NCI-H69 (cell line): ENCODE measurements at places on chromosomes 5 and 9.

DNA sequence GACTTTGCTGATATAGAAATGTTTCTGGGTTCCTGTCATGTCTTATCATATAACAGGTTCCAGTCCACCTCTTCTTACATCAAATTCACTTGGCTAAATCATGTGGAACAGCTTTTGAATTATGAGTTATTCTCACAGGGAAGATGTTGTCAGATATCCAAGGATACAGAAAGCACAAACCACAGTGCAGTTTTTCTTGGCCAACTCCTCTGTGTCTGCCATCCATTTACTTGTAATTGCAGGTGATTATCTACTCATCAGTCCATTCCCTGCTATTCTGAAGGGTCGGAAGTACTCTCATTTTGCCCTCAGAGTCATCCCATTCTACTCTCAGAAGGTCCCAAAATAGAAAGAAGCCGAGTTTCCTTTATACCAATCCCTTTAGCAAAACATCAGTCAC lies 10.0 kb downstream of the MARCHF11 start:
- DNase-seq: peak; percentile 14

- DNase-seq: no peak
Measured at GRCh38 chr9:98419260-98419603, 163.8 kb upstream of the TBC1D2 start.

- peak; percentile 62 for DNase-seq
Measured at GRCh38 chr5:107744418-107745330, 73.9 kb upstream of the EFNA5 start.

- no peak for DNase-seq
Measured at GRCh38 chr5:93342563-93343061, 238.4 kb downstream of the NR2F1-AS1 start.

- DNase-seq: no peak
Measured at GRCh38 chr5:1726956-1727355, 72.7 kb downstream of the MRPL36 start.

GRCh38 chr5:131821221-131821620 lies 24.4 kb upstream of the FNIP1 start:
- DNase-seq: no peak

DNA sequence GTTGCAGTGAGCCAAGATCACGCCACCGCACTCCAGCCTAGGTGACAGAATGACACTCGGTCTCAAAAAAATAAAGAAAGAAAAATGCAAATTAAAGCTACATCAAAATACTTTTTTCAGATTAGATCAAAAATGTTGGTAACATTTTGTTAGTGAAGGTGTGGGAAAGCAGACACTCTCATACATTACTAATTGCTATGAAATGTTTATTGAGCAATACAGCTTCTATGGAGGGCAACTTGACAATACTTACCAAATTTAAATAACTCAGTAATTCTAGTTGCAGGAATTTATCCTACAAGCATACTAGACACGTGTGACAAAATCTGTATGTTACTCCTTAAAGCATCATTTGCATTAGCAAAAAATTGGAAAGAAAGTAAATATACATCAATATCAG lies 4.1 kb downstream of the TRIM23 start:
- DNase-seq: no peak

DNA sequence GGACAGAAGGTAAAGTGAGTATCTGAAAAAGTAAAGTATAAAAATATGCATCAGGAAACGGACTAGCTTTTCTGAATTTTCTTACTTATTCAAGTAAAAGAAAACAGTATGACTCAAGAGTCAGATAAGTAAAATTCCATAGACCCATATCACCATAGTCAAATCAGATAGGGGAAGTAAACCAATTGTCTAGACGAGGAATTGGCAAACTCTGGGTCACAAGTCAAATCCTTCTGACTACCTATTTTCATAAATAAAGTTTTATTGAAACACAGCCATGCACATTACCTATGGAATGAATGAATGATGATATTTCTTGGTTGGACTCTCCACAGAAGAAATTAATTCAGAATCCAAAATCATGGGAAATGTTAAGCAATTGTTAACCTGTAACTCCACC lies 59.1 kb upstream of the TMC1 start:
- DNase-seq: no peak

- DNase-seq: no peak
Measured at GRCh38 chr5:150611026-150611425, 29.4 kb upstream of the SYNPO start.

DNA sequence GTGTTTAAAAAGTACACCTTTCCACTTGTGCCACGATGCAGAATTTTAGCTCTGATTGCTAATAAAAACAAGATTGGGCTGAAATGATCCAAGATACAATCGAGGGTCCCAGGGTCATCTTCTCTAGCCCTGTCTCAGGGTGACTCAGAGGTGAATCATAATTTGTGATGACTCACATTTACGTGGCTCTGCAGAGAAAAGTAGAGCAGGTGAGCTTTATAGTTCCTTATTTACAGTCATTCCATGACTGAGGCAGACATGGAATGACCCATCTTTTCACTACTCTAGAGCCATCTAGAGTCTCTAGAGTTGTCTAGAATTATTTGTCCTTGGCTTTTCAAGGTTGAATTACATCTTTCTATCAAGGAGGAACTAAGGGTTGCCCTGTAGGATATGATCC lies 155.2 kb downstream of the GAS1 start:
- no peak for DNase-seq

DNA sequence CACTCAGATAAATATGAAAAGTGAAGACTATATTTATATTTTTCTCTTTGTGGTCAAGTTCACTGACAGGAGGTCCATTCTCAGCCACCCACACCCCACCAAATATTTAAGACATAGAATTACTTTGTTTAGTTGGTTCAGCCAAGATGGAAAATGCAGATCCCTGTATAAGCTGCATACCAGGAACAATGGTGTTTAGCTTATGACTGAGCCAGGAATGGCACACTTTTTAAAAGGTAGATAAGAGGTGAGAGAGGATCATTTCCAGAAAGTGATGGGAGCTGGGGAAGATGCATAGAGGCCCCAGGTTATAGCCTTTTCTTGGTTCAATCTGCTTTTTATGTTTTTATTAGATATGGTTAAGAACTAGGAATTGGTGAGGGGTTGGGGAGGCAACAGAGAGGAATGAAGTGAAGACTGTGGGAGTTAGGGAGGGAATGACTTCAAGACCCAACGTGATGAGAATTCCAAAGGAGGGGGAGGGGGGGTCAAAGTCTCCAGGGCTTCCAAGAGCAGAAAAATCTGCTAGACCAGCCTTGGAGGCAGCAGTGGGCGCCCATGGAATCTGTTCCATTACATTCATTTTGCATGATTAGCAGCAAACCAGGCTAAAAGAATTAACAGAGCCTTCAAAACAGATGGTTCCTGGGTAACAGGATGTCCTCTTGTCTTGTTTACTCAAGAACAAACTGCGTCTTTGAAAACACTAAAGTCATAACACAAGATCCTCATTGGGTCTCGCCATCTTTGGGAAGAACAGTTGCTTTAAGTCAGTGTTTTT lies 95.2 kb downstream of the FGF1 start:
- DNase-seq: no peak

- DNase-seq: peak; percentile 26
Measured at GRCh38 chr9:97811533-97812246, 41.3 kb upstream of the FOXE1 start.

DNA sequence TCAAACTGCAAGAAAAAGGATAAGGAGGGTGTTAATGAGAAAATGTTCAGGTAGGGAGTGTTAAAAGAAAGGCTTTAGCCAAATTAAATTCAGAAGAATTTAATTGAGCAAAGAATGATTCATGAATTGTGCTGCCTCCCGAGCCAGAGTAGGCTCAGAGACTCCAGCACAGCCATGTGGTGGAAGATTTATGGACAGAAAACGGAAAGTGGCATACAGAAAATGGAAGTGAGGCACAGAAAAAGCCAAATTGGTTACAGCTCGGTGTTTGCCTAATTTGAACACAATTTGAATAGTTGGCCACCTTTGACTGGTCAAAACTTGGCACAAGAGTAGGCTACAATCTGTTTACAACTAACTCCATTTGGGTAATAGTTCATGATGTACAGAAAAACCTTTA lies 9.6 kb upstream of the SLC30A5 start:
- no peak for DNase-seq

DNA sequence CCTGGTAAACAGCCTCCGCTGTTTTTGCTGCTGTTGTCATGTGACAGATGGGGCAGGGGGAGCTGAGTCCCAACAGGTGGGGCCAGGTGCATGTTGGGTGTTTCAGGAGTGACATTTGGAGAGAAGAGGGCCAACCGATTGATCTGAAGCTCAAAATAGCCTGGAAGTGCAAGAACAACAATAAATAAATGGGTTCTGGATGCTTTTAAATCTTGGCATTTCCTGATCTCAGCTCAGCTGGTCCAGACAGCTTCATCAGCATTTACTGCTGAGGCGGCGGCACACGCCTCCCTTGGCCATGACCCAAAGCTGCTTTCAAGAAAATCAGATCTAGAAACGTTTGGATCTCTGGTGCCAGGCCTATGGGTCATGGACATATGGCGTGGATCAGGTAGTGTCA lies 70.5 kb downstream of the PPARGC1B start:
- DNase-seq: peak; percentile 54

DNA sequence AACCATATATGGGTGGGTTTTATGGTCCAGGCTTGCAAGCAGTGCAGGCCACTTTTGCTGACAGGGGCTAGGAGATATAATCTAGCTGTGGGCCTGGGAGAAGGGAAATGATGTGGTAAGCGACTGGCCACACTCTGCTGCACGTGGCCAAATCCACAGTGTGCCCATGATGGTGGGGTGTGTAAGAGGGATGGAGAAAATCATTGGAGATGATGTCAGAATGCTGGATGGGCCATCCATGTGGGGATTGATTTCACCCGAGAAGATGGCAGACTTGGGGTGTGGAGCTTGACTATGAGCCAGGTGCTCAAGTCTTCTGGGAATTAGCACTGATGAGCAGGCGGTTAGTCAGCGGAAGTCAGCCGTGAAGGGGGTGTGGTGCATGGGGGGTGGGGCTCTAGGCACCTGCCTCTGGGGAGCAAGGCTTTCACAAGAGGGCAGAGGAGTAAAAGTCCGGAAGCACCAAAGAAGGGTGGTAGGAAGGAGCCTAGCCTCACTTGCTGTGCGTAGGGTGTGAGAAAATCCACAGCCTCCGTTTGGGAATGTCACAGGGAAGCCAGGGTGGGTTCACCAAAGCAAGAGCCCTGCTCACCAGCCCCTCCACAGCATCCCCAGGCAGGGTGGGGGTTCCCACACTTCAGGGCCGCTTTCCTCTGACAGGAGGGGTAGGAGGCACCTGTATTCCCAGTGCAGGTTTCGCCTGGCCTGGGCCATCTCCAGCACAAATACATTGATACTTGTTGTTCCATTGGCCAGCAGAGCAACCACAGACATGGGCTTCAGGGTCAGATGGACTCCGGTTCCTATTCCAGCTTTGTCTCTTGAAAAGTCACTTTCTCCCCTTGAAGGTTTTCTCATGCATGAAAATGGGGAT lies 44.5 kb upstream of the ANGPTL2 start:
- peak; percentile 88 for DNase-seq

DNA sequence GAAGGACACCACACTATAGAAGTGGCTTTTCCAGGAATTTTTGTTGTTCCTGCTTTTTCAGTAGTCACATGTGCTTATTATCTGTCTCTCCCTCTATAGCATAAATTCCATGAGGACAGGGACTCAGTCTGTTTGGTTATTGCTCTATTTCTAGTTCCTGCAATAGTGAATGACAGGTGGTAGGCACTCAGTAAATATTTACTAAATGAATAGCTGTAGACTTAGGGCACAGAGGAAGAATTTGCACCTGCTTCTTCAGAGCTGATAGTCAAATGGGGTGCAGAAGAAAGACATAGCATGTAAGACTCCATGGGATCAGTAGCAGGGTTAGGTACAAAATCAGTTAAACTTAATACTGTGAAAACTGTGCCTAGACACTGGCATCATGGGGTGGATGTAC lies 580.2 kb downstream of the CCDC171 start:
- DNase-seq: no peak

DNA sequence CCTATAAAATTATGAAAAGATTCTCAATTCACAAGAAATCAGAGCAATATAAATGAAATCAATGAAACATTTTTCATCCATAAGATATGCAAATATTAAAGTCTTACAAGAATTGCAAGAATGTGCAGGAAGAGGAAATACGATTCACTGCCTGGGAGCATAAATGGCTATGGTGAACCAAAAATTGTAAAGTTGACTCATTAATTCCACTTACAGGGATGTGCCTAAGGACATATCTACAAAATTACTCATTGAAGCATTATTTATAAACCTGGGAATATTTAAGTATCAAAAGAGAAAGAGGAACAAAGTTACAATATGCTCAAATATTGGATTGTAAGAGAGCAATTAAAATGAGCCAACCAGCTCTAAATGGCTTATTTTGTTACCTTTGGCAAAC lies 6.9 kb upstream of the NIPSNAP3A start:
- no peak for DNase-seq

- DNase-seq: no peak
Measured at GRCh38 chr9:72168075-72168474, 18.8 kb downstream of the GDA start.

- no peak for DNase-seq
Measured at GRCh38 chr5:131491749-131492148, 143.3 kb downstream of the RAPGEF6 start.

DNA sequence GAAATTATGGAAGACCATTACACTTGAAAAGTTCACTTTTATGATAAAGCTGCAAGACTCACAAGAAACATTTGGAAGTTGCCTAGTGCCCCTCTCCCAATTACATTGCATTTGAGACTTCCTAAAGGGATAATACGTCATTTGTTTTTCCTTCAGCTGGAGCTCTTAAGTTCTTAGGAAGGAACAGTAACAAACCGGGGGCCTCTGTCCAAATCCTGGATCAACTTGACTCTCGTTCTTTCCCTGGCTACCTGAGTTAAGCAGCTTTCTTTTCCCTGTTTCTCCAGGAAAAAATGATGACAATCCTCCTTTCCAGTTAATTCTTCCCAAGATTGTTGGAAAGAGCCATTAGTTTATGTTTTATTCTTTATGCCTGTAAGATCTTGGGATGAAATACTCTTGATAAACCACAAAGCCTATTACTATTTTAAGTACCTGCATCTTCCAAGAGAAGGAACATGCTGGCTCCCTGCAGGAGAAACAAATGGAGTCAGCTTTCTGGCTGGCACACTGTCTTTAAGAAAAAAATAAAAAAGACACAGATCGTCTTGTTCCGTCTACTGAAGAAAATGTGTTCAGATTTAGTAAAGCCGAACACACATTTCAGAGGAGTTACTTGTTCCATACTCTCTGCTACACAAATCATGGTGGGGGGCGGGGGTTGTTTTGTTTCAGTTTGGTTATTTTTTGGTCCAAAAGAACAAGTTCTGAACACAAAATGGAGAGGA lies 297.9 kb downstream of the EFNA5 start:
- no peak for DNase-seq

DNA sequence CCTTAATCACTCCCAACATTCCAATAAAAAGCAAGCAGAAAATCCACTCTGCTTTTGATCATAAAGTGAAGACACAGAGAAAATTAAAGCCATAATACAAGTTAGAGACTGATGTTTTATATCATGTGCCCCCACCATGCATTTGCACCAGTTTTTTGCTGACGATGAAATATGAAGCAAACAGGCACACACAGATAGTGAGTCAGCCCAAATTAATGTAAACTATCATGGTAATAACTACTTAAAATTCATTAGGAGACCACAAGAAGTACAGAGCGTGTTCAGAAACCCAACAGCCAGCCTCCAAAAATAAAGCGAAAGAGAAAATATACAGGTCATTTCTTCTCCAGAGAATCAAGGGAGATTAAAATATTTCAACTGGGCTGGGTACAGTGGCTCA lies 46.4 kb upstream of the KDM4C start:
- no peak for DNase-seq
